AG09319 (cell line): ENCODE measurements at places on chromosomes 7 and 10.

DNA sequence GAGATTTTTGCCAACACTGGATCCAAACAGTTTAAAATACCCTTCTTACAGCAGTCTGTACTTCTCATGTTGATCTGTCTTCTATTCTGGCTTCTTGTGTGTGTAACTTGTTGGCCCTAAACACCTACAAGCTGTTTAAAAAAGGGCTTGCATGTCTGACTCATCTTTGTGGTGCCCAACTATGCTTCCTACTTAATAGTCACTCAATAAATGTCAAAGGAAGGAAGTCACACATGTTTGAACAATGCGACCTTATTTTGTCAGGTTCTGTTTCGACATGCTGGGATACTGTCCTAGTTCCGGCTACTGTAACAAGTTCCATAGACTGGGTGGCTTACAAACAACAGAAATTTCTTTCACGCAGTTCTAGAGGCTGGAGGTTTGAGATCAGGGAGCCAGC lies 9.4 kb upstream of the GRK5 start:
- DNase-seq: no peak

DNA sequence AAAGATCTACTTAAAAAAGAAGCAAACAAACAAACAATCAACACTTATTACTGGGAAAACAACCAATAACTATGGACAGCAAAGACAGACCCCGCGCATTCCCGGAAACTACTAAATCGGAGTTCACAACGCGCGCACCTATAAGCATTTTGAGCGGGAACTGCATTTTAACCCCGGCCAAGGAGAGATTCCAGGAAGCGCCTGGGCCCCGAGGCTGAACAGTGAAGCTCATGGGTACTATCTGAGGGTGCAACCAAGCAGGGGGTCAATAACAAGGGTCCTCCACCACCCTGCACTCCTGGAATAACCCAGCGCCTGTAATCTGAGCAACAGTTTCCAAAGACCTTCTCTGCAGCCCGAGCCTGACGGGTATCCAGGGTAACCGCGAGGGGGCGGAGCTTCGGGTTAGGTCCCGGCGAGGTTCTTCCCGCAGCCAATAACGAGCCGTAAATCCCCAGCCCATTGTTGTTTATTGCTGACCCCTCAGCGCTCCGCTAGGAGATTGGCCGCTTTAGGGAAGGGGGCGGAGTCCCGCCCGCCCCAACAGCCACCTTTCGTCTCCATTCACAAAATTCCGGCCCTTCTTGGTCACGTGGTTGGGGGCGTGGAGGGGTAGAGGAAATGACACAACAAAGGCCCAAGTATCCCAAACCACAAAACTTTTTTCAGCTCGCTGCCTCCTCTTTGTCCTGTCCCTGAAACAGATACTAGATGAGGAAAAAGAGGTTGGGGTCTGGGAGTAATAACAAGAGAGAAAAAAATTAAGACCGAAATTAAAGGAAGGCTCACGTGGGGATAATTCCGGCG lies 1.7 kb upstream of the ETV1 start:
- DNase-seq: peak; percentile 95

GRCh38 chr10:7969623-7970022 lies 84.9 kb upstream of the GATA3 start:
- DNase-seq: no peak

DNA sequence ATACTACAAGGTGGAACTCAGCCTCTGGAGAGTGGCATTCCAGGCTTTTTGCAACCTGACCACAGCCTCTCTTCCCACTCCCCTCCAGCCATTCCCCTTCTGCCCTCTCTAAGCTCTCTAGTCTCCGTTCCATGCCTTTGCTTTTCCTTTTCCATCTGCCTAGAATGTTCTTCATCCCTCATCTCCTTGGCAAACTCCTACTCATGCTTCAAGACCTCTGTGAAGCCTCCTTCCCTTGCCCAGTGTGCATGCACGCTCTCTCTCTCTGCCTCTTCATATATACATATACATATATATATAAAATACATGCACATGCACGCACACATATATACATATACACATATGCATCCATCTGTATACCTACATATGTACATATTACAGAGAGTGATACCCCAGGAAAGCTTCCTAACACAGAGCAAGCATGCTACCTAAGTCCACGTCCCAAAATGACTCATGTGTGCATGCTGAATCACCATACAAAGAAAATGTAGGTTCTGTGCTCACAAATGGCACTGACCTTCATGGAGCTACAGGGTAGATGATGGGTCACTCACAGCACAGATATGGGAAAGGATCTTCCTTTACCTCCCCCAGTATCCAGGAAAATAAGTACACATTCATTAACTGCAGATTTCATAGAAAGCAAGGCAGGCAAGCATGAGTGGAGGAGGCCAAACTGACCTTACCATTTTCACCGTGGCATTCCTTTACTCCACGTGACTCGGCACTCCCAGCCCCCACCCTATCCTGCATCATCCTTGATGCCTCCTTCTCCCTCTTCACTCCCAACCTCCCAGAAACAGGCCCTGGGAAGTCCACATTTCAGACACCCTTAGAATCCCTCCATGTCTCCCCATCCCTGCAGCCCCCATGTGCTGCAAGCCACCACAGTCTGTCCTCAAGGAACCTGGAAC lies 238.4 kb upstream of the ZMIZ1 start:
- DNase-seq: no peak

- no peak for DNase-seq
These were observed 5.8 kb downstream of the TWIST1 start for GRCh38 chr7:19111474-19112273.

GRCh38 chr10:29057822-29058331 lies 231.0 kb upstream of the LYZL1 start:
- DNase-seq: no peak

DNA sequence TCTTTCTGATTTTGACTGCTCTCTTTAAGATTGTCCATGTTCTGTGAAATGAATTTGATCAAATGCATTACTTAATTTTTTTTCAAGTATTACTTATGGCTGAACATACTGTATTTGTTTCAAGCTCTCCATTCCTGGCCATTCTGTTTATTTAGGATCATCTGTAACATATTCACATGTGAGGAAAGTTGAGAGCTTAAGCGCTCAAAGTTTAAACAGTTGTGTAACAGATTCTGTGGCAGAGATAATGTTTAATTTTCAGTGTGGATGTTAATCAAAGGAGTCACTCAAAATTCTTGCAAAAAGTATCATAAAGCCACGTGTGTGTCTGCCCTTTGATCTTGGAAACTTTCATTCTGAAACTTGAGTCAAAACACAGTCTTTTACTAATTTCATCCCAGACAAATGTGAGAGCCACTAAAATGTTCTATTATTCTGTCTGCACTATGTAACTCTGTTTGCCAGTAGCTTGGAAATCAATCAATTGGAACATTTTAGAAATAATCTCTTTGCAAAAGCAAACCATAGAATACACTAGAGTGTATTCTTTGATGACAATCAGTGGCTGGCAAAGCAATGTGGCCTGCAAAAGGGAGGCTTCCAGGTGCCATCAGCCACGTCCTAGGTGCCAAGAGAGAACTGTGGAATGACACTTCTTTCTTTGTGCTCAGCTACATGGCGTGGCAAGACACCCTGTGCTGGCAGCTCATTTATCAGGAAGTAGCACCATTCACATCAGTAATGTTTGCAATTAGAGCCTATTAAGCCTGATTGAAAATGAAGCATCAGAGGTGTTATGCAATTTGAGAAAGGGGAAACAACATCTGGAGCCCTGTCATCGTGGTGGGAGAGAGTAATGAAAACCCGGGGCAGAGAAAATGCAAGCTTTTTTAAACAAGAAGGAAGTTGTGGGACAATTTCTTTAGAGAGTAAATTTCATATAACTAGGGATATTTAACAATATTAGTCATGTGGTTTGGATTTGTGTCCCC lies 40.9 kb downstream of the ARL5B start:
- DNase-seq: no peak

DNA sequence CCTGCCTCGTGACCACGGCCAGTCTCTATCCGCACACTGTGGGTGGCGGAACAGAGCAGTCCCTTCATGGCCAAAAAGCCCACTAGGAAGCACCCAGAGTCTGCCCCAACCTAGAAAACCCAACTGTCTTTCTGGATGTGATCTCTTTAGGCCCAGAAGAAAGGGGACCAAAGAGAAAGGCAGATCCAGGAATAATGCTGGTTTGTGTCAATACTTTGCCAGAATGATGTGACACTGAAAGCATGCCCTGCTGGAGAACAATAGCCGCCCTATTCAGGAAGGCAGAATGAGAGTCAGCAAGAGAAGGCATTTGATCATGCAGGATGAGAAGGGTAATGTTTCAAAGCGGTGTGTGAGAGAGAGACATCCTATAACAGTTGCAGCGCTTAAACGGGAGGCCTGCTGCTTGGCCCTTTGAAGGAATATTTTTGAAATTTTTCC lies 274.7 kb downstream of the USP6NL start:
- DNase-seq: no peak

DNA sequence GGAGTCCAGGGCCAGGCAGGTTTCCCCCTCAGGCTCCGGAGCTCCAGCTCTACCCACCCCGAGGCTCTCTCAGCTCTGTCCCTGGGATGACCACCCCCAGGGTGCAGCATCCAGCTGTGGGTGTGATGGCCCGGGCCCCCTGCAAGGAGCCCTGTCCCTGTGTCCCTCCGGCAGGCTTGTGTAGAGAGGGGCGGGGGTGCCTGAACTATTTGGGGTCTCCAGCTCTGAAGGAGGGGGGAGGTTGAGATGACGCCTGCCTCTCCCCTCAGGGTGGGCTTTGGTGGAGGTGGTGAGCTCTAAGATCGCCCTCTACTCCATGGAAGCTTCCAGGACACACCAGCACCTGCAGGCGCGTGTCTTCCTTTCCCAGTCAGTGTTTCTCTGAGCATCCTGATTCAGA lies 39.4 kb downstream of the ADRA2A start:
- DNase-seq: no peak

DNA sequence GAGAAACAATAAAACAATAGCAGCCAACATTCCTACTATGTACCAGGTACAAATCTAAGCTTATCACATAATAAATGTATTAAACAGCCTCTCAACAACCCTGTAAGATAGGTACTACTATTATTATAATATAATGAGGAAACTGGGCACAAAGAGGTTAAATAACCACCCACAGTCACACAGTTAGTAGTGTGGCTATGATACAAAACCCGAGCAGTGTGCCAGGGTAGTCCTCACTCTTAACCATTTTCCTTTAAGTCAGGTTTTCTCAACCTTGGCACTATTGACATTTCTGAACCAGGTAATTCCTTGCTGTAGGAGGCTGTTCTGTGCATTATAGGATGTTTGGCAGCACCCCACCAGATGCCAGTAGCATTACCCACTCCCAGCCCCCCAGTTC lies 48.8 kb downstream of the DNAJC1 start:
- DNase-seq: no peak

- no peak for DNase-seq
These were observed 155.0 kb downstream of the RNF216 start for GRCh38 chr7:5626498-5626897.

- peak; percentile 41 for DNase-seq
These were observed 1.8 kb downstream of the BRI3 start for GRCh38 chr7:98283127-98283886.

- no peak for DNase-seq
These were observed 49.5 kb downstream of the WAPL start for GRCh38 chr10:86472061-86472460.
